ENCODE measurements at places on chromosomes 16 and 17. TPM values are rescaled to one million over a fixed set of nuclear protein-coding genes. Genes with fewer than 3 reads are reported as not detected.
A peak's percentile ranks its signal among the peaks of the same experiment; 100 is the strongest.

Gene HP
- 0.57 TPM for total RNA-seq

DNA sequence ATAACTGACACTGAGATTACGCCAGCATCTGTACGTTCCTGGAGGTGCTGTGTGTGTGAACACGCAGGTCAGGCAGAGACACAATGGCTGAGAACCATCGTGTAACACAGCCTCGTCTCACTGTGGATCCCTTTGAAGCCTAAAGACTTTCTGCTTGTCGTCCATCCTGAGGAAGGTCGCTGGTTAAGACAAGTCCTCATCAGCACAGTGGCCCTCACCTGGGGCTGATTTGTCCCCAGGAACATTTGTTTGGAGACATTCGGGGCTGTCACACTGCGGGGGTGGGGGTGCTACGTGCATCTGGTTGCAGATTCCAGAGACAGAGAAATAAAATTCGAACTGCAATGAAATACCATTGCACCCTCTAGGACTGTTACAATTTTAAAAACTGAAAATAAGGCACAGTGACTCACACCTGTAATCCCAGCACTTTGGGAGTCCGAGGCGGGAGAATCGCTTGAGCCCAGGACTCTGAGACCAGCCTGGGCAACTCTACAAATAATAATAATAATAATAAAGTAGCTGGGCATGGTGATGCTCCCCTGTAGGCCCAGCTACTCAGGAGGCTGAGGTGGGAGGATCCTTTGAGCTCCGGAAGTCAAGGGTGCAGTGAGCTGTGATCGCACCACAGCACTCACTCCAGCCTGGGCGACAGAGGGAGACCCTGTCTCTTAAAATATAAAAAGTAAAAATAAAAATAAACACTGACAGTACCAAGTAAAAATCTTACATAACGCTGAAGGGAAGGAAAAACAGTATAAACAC lies 112.0 kb upstream of the METRNL start:
- no peaks in the 10 kb centered on the region for H3K27me3 ChIP-seq
- DNase-seq = no peak
- no peaks in the 10 kb centered on the region for H3K36me3 ChIP-seq
- peaks cover 11% of the 10 kb centered on the region for H3K4me1 ChIP-seq
- H3K4me3 ChIP-seq = no peak overlapping the region

Gene ZNF629
- total RNA-seq = 1.4 TPM

GRCh38 chr16:85331688-85332087 lies 219.4 kb upstream of the CIBAR2 start:
- peaks cover 62% of the 10 kb centered on the region for H3K27me3 ChIP-seq
- no peak for DNase-seq

- H3K27me3 ChIP-seq = no peaks in the 10 kb centered on the region
- no peak for DNase-seq
- H3K27ac ChIP-seq = no peak overlapping the region
- H3K4me1 ChIP-seq = peaks cover 20% of the 10 kb centered on the region
- H3K4me3 ChIP-seq = no peak overlapping the region
- no peaks in the 10 kb centered on the region for H3K36me3 ChIP-seq
Measured at GRCh38 chr16:27374221-27374803, 27.7 kb upstream of the IL21R start.

Gene IGFALS
- total RNA-seq = 0.55 TPM

DNA sequence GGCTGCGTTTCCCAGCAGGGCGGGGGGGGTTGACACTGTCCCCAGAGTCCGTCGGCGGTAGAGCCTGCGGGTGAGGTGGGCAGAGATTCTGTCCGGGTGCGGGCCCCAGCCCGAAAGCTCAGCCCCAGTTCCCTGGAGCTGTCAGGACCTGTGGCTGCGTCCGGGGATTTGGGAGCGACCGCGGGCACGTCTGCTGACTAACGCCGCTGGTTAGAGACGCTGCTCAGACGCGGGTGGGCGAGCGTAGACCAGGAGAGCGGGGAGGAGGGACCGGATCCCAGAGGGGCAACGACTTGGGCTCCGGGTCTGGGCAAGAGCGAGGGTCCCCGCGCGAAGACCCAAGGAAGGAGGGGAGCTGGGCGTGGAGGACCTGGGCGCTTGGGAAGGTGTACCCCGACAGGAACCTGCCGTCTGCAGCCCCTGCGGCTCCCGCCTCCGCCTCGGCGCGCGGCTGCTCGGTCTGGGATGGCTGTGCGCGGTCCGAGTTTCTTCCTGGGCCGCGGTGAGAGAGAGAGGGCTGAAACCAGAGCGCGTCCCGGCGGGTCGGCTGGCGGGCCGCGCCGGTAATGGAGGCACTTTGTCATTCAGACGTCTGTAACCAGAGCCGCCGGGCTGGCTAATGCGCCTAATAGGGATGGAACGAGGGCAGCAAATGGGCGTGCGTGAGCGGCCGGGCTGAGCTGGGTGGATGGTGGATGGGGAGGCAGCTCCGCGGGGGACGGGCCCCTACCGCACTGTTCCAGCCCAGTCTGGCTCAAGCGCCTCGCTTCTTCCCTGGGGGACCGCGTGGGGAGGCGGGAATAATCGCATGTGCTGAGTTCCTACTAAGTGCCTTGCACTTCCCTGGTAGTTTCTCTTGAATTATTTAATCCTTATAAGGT lies 2.3 kb downstream of the NGFR start:
- H3K27ac ChIP-seq = no peak overlapping the region
- H3K4me3 ChIP-seq = peak overlapping the region; percentile 90
- peaks cover 29% of the 10 kb centered on the region for H3K4me1 ChIP-seq
- peaks cover 2% of the 10 kb centered on the region for H3K36me3 ChIP-seq
- DNase-seq = peak; percentile 13
- peaks cover 53% of the 10 kb centered on the region for H3K27me3 ChIP-seq

GRCh38 chr17:42929497-42929844 lies 28.9 kb downstream of the G6PC1 start:
- no peak overlapping the region for H3K4me3 ChIP-seq
- no peak overlapping the region for H3K27ac ChIP-seq
- H3K27me3 ChIP-seq = peaks cover 19% of the 10 kb centered on the region
- H3K4me1 ChIP-seq = peaks cover 2% of the 10 kb centered on the region
- no peaks in the 10 kb centered on the region for H3K36me3 ChIP-seq

DNA sequence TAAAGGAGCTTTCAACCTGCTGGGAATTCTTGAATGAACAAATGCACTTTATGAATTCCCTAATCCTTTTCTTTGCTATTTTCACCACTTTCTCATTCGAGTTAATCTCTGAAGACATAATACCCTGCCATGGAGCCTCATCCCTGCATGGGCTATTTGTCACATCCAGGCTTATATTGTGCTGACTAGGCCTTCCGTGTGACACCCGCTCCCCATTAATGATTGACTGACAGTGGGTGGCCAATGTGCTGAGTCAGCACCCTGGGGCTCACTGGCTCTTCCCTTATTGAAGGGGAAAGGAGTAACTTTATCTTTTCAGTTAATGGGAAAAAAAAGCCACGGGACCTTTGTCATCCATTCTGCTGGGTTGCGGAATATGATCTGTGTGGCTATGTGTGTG lies 1024.8 kb upstream of the EEF2KMT start:
- DNase-seq = no peak
- no peaks in the 10 kb centered on the region for H3K27me3 ChIP-seq
- H3K27ac ChIP-seq = no peak overlapping the region
- H3K4me1 ChIP-seq = no peaks in the 10 kb centered on the region

DNA sequence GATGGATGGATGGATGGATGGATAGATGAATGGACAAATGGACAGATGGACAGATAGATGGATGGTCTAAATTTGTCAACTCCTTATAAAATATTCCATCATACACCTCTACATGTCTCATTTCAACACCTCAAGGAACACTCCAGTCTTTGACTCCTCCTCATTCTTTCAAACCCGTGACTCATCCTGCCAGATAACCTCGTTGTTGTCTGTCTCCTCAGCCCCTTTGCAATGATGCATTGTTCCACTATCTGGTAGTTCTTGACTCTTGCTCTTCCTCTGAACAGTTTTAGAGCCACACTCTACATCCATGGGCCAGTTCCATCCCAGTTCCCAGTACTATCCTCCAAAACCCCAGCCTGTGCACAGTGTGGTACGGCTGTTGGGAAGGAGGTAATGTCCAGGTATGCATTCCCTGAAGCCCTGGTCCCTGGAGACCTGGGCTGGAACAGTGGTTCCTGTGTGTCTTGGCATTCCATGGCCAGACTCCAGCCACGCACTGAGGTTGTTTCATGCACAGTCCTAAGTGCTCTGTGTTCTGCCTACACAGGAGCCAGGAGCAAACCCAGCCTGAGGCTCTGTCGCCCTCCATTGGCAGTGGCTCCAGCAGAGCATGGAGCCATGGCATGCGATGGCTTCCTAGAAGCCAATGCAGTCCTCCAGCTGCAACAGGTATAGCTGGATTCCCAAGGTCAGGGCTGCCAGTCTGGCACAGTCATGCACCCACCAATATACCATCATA lies 105.7 kb downstream of the C17orf67 start:
- H3K27ac ChIP-seq = no peak overlapping the region
- peaks cover 48% of the 10 kb centered on the region for H3K27me3 ChIP-seq
- H3K4me3 ChIP-seq = no peak overlapping the region
- H3K36me3 ChIP-seq = no peaks in the 10 kb centered on the region

DNA sequence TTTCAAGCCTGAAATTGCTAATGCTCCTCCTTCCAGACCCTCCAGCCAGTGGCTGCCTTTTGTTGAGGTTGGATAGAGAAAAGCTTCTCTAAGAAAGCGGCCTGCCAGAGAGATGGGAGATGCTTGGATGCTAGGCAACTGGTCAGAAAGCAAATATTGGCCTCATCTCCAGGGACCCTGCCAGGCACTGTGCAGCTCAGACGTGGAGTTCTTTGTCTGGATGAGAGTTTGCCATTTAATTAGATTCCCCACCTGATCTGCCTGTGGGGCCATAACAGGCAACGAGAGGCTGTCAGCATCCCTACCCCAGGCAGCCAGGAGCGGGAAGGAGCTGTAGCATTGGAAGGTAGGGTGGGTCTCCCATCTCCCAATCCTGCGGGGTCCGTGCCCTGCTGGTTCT lies 52.7 kb downstream of the ASIC2 start:
- no peak for DNase-seq
- peaks cover 3% of the 10 kb centered on the region for H3K36me3 ChIP-seq

Gene NUBP1
- 19.2 TPM for total RNA-seq

DNA sequence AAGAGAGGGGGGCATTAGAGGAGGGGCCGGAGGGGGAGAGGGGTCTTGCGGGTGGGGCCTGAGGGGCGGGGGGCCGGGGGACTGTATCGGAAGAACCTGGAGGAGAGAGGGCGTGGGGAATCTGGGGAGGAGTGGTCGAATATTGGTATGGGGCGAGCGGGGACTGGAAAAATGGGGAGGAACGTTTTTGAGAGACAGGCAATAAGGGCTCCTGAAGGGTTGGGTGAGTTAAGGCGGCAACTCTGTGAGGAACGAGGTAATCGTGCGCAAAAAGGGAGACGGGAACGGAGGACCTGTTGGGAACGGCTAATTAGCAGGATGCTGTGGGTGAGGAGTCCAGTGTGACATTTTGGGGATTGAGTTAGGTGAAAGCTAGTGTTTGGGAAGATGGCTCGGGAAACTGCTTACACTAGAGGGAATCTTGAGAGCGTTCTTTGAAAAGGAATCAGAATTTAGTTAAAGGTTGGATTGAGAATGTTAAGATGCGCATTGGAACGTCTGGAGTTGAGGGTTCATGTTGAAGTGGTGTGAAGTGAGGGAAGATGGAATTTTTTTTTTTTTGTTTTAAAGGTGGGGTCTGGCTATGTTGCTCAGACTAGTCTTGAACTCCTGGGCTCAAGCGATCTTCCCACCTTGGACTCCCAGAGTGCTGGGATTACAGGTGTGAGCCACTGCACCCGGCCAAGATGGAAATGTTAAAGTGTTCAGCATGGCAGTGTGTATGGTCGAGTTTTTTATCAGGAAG lies 662 bp downstream of the WIPF2 start:
- H3K27me3 ChIP-seq = no peaks in the 10 kb centered on the region
- peak overlapping the region; percentile 99 for H3K27ac ChIP-seq
- H3K36me3 ChIP-seq = peaks cover 8% of the 10 kb centered on the region

Measured in T-helper 17 cell (primary cell).